ENCODE measurements at places on chromosomes 1 and 21. TPM values are rescaled to one million over a fixed set of nuclear protein-coding genes. Genes with fewer than 3 reads are reported as not detected.

- no peak for DNase-seq
These were observed 176.8 kb upstream of the USP25 start for GRCh38 chr21:15552914-15553494.

DNA sequence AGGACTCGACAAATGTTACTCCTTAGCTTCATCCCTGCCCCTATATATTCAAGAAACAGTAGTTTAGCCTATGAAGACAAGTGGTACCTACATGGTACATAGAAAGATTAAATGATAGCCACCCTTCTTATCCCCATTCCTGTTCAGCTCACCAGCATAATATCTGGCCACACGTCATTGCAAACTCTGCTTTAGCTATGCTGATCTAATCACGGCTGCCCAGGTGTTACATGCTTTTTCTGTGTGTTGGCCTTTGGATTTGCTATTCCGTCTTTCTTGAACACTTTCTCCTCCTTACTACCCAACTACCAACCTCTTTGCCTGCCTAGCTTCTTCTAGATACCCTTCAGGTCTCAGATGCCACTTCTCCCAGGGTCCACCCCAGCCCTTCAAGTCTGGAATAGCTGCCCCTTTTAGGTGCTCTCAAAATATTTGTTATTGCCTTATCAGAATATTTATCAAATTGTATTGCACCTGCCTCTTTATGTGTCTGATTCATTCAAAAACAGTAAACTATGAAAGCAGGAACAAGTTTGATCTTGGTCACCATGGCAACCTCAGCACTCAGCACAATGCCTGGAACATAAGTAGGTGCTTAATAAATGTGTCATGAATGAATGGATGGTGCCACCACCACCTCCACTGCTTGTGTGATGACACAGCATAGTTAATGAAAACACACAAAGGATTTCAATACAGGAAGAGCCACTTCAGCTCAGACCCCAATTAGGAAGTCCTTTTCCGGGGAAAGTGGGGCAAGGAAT lies 11.4 kb upstream of the DNASE2B start:
- DNase-seq: no peak

- DNase-seq: no peak
These were observed 108.2 kb downstream of the NAV1 start for GRCh38 chr1:201647094-201647493.

- DNase-seq: no peak
These were observed 33.1 kb upstream of the SH3D21 start for GRCh38 chr1:36273024-36273423.

DNA sequence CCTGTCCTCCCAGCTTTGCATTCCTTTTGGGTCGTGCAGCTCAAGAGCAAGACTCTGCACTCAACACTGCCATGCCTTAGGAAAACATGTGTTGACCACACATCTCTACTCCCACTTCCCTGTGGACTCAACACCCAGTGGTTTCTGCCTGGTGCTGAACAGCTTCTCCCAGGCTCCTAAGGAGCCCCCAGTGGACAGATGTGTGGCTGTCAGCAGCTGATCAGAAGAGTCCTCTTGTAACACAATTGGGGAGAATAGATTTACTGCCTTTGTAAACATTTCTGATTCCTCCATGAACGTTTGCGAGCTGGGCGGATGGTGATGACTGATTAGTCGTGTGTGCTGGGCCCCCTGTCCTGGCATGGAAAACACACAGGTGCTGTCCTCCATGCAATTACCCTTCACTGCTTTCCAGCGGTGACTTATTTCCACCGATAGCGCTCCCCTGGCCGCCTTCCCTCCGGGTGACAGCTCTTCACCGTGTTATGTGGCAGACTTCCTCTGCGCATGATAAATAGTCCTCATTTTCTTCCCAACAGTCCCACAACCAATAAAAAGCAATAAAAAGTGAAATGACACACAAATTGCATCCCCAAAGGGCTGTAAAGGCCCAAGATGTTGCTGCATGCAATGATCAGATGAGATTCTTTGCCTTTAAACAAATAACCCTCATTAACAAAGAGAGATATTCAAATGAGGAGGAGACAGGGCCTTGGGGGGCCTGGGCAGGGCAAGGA lies 249.4 kb upstream of the AJAP1 start:
- DNase-seq: no peak

- DNase-seq: no peak
These were observed 401.8 kb downstream of the CAMTA1 start for GRCh38 chr1:7187112-7187493.

DNA sequence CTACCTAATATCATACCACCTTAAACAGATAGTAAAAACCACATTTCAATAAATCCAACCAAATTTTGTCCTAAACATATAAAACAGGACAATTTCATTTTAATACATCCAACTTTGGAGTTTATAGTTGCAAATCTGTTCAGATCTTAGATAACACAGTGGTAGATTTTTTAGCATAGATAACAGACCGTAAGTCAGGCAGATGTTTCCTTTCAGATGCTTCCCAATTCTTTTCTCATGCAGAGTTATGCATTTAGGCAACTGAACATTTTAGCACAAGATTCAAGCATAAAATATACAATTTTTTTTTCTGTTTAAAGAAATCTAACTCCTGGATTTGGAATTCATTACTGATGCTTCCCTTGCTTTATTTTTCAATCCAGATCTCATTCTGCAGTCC lies 156.5 kb upstream of the ZNHIT6 start:
- no peak for DNase-seq

DNA sequence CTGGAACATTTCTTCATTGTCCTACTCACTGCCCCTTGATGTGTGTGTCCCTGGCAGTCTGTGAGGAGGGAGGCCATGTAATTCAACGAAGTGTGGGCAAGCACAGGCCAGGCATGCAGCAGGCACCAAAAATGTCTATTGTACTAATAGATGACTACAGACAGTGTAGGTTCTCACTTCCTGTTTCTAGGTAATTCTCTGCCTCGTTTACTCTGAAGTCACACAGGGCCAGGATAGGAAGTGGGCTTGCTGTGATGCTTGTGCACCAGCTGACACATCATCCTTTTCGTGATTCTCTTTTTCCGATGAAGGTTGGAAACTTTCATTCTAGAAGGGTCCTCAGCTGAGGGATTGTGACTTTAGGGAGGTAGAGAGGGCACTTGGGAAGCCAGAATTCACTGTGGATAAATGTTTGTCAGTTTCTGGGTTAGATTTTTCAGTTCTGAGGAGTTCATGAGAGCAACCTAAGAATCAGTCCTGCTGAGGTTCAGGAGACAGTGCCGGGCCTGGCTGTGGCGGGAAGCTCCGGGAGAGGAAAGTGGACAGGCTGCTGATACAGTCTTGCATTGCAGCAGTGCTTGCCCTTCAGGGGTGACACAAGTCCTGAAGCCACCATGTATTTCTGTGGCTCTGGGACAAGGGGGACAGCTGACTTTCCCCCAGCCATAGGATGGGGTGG lies 4.3 kb upstream of the CSF1 start:
- DNase-seq: no peak

- DNase-seq: no peak
These were observed 185.0 kb downstream of the MIS18A start for GRCh38 chr21:32093646-32094462.

DNA sequence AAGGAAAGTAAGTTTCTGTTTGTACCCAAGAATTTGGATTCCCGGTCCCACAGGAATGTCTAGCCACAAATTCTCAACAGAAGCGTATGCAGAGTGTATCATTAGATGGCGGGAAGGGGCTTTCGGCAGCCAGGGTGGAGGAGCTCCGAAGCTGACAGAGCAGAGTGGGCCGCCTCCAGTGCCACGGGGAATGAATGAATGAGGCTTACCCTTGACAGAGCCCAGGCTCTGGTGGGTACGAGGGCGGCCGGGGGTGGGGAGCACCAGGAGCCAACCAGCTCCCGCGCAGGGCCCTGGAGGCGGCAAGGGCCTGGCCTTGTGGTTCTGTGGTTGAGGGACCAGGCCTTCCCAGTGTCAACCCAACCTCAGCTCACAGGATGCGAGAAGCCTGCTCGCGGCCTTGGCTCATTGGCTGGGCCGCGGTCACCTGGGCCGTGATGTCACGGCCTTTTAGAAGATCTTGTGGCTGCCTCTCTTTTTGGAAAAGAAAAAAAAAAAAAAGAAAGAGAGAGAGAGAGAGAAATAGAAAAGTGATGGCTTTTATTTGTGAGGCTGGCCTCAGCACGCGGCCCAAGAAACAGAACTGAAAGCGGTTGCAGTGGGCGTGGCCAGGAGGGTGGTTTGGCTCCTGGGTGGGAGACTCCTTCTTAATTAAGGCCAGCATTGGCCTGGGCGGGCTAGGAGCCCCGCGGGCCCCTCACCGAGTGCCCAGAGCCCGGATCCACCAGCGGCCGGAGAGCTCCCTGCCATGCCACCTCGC lies 34.9 kb upstream of the RUNX3 start:
- no peak for DNase-seq

- DNase-seq: no peak
These were observed 6.1 kb downstream of the PARK7 start for GRCh38 chr1:7967651-7968050.

- DNase-seq: no peak
These were observed 2.8 kb upstream of the CELA2A start for GRCh38 chr1:15453734-15454133.

DNA sequence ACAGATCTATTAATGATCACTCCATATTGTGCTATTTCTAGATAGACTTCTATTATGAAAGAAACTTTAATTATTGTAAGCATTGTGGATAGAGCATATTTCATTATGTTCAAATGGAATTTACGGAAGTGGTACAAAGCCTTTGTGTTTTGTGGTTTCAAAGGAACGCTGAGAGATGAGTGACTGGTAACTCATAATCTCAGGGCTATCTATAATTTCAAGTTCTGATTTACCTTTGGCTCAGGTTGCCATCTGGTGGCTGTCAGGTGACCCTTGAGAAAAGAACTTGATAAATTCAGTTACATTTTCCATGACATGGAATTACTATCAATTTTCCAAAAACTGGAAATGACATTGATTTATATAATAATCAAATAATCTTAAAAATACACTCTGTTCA lies 12.2 kb downstream of the NTNG1 start:
- DNase-seq: no peak

DNA sequence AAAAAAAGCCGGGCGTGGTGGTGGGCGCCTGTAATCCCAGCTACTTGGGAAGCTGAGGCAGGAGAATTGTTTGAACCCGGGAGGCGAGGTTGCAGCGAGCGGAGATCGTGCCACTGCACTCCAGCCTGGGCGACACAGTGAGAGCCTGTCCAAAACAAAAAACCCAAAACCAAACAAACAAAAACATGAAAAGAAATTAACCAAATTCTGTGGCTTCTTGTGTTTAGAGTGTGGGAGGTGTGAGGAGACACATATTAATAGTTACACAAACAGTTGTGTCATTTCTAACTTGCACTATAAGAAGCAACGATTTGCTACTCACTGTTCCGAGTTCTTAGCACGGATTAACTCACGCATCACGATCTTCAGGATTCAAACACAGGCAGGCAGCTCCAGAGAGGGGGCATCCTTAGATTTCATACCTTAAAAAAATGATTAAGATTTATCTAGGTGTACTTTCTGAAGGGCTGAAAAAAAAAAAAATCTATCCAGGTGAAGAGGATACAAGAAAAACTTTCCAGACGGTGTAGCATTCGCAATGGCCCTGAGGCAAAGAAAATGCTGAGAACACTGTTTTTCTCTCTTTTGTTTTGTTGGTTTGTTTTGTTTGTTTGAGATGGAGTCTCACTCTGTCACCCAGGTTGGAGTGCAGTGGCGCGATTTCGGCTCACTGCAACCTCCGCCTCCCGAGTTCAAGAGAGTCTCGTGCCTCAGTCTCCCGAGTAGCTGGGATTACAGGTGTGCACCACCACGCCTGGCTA lies 713 bp upstream of the HMGCL start:
- no peak for DNase-seq

- DNase-seq: no peak
These were observed 12.1 kb upstream of the PROK1 start for GRCh38 chr1:110438893-110439292.

DNA sequence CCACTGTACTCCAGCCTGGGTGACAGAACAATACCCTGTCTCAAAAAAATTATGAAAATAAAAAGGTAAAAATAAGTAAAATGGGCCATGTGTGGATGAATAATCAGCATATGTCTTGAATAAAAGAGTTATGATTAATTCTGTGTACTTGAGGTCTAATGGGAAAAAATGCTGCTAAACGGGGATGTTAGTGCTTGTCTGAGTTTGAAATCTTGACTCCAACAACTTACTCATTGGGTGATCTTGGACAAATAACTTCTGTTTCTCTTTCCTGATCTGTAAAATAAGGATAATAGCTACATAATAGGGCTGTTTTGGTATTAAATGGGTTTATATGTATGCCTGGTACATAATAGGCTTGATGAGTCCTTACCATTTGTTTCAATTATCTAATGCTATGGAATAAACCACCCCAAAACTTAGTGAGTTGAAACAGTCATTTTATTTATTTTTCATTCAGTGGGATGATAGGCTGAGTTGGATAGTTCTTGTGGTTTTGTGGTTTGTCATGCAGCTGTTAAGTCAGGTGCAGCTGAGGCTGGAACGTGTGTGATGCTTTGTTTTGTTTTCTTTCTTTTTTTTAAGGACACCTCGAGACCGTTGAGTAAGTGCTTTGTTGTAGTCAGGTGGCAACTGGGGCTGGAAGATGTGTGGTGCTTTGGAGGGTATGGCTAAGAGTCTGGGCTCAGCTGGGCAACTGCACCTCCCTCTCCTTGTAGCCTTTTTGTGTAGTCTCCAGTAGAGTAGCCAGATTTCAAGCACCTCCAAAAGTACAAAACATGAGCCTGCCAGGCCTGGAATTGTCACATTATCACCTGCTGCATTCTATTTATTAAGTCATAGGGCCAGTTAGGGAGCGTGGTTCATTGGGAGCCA lies 4.9 kb downstream of the MDM4 start:
- no peak for DNase-seq

GRCh38 chr1:164759144-164759920 lies 200.3 kb downstream of the PBX1 start:
- DNase-seq: no peak

DNA sequence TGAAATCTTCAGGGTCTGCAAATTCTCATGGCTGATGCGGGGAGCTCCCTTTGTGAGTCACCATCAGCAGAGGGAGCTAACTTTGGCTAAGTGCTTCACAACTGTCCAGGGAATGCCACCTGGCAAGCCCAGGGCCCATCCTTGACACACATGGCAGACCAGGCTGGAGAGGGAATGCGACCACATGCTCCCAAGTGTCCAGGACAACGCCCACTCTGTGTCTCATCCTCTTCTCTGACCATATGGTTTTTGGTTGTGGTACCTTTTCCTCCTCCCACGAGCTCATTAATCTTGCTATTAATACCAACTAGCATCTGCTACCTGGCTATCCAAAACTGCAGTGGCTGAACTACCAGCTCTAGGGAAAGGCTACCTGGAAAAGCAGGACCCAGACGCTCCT lies 37.1 kb upstream of the CLSTN1 start:
- DNase-seq: no peak

GRCh38 chr21:26715878-26716506 lies 129.2 kb downstream of the ADAMTS1 start:
- no peak for DNase-seq

The NFASC gene
- 6.8 TPM for total RNA-seq

The MYBPH gene
- not detected for total RNA-seq

The ASAP3 gene
- total RNA-seq: 37.0 TPM

The RAB7B gene
- total RNA-seq: 1.9 TPM

The LENEP gene
- total RNA-seq: not detected

The FBXO2 gene
- total RNA-seq: 3.1 TPM

The PGLYRP4 gene
- not detected for total RNA-seq

The RAB3B gene
- not detected for total RNA-seq
